ENCODE measurements at places on chromosomes 7 and 10.
A peak's percentile ranks its signal among the peaks of the same experiment; 100 is the strongest.

- no peak for DNase-seq
Measured at GRCh38 chr7:25026156-25026555, 46.2 kb upstream of the OSBPL3 start.

DNA sequence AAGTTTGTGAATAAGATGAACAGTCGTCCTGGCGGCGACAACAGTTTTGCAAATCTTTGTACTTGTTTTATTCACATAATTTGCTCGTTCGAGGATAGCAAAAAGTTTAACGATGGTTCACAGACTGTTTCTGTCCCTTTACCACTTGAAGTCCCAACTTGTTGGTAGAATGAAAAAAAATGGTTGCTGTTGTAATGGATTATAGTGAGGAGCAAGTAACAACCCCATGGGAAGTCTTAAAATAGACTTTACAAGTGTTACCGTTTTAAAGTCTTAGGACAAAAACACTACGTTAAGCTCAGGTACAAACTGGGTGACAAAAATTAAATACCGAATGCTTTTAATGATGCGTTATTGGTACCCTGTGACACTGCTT is 589 bp downstream of the LSM8 start:
- no peak for DNase-seq

DNA sequence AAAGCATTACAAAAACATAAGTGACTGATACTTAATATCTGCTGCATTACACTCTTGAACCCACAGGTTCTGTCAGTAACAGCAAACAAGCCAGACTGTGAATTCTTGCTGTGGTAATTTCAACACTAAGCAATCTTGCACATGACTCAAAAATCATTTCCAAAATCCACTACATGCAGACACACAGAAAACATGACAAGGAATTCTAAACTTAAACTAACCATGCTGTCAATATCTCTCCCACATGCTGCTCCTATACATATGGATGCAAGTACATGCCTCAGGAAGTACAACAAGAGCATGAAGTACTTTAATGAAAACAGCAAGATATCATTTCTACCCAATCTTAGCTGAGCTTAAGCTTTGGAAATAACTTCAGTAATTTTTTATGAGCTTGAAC is 890.2 kb upstream of the KCND2 start:
- DNase-seq, result peak; percentile 55

DNA sequence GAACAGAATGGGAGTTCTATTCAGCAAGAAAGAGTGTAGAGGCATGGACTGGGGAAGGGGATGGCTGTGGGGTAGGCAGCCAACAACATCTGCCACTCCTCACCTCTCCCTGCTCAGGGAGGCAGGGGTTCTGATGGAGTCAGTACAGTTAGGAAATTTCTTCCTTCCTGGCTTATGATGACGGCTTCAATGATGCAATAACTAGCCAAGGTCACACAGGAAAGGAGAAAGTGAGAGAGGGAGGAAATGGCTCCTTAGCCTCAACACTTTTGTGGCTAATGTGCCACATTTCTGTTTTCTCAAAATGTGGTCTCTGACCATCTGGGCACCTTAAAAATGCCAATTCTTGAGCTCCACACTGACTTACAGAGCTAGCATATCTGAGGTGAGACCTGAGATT is 79.3 kb upstream of the PDZD8 start:
- no peak for DNase-seq

GRCh38 chr7:94129443-94130140 is 125.4 kb upstream of the BET1 start:
- DNase-seq, result no peak

- DNase-seq, result no peak
Measured at GRCh38 chr10:112271982-112272381, 11.2 kb upstream of the TECTB start.

DNA sequence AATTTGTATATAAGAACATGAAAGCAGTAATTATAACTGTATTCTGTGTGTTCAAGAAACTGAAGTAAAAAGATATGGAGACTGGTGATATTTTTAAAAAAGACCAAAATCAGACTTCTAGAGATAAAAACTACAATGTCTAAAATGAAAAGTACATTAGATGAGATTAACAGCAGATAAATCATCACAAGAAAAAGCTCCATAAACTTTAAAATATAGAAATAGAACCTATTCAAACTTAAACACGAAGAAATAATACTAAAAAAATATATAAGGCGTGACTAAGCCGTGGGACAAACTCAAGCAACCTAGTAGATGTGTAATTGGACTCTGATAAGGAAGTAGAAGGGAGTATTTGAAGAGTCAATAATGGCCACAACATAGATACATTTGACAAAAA is 189.1 kb upstream of the ZMIZ1 start:
- DNase-seq, result no peak

- no peak for DNase-seq
Measured at GRCh38 chr7:38728145-38728544, 97.0 kb upstream of the AMPH start.

- DNase-seq, result no peak
Measured at GRCh38 chr10:110535958-110536891, 31.3 kb upstream of the SMC3 start.

DNA sequence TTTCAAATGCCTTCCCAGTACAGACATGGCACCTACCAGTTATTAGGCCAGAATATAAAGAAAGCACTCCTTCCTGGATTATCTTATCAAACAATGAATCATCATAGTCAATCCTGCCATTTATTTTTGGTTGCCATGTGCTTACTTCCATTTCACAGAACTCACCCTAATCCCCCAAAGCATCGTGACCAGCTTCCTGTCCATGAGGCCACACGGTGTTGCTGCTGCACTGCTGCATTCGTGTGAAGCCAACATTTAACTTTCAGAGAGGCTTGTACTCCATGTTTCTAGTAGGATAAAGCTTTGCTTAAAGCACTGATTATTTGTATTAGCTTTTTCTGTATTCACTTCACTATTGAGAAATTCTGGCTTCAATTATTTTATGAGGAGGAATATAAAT is 14.4 kb downstream of the COL28A1 start:
- no peak for DNase-seq

DNA sequence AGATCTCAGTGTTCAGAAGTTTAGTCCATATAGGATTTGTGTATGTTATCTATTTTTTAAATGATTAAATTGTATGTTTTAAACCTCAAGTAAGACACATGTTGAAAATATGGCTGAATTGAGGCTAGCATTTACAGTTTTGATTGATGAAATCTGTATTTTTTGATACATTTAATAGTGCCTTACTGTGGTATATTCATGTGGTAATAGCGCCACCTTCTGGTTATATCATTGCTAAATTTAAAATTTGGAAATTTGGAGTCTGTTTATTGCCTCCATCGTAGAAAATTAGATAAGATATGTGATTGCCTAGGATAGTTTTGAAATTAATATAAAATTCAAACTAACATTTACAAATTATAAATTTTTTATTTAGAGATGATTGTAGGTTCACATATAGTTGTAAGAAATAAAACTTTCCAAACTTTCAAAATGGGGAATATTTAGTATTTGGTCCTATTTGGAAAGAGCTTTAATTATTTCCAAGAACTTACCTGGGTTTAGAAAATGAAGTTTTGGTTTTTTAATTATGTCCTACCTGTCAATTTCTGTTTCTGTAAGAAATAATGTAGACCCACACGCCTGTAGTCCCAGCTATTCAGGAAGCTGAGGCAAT is 19.1 kb upstream of the ARMS2 start:
- no peak for DNase-seq

DNA sequence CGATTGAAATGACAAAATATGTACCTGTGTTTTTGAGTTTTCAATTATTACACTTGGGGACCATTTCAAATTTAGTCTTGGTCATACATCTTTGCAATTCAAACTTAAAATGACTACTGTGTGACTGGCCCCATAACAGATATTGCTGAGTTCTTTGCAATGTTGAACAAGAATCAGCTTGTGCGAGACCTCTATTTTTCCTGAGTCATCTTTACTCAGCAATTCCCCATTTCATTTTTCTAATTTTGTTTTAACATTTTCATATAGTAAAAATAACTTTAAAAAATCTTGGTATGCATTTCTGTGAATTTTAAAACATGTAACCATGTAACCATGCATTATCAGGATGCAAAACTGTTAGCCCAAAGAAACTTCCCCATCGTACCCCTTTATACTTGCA is 678.1 kb downstream of the ANKRD7 start:
- DNase-seq, result no peak

- no peak for DNase-seq
Measured at GRCh38 chr7:12730523-12730922, 43.1 kb downstream of the ARL4A start.

- DNase-seq, result no peak
Measured at GRCh38 chr10:82358486-82359099, 483.6 kb downstream of the NRG3 start.

- no peak for DNase-seq
Measured at GRCh38 chr7:104341546-104341945, 13.1 kb downstream of the LHFPL3 start.

DNA sequence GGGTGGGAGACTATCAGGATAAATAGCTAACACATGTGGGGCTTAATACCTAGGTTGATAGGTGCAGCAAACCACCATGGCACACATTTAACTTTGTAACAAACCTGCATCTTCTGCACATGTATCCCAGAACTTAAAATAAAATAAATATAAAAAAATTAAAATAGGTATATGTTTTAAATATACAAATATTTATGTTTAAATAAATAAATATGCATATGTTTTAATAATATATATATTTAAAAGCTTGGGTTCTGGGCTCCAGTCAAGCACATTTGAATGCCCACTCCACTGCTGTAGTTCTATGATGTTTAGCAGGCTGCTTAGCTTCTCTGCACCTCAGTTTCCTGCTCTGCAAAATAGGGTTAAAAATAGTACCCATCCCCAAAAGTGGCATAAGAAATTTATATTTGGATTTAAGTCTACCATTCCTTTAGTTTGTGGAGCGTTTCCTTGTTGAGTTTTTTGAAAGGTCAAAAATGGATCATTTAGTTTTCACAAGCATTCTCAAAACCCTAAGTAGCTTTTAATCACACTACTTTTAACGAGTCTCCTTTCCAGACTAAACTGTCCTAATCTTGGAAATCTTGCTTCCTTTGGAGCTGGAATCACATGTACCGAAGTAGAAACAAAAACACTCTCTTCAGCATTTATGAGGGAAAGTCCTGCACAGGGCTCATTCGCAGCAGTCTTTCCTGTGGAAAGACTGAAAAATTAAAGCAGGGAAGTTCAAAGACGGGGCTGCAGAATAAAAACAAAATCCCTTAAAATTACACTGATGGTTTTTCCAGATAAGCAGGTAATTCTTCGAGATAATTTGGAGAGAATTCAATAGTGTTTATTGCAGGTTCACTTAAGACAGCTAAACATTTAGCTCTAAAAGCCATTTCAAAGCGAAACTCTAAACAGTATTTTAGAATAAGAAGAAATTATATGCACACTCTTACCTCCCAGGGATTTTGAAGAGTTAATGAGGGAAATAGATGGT is 111.7 kb upstream of the LYZL1 start:
- no peak for DNase-seq
